ENCODE measurements at places on chromosomes 13 and 19. TPM values are rescaled to one million over a fixed set of nuclear protein-coding genes. Genes with fewer than 3 reads are reported as not detected.

GRCh38 chr19:7533281-7533885 is 2.1 kb upstream of the PNPLA6 start:
- H3K27me3 ChIP-seq, result no peaks in the 10 kb centered on the region
- H3K36me3 ChIP-seq, result peaks cover 10% of the 10 kb centered on the region
- H3K4me3 ChIP-seq, result peak overlapping the region; percentile 98
- peaks cover 28% of the 10 kb centered on the region for H3K4me1 ChIP-seq
- DNase-seq, result no peak

GRCh38 chr19:3528539-3529211 is 10.3 kb upstream of the TEKTIP1 start:
- H3K4me1 ChIP-seq, result no peaks in the 10 kb centered on the region
- H3K36me3 ChIP-seq, result peaks cover 18% of the 10 kb centered on the region
- no peak for DNase-seq
- H3K27me3 ChIP-seq, result no peaks in the 10 kb centered on the region
- H3K4me3 ChIP-seq, result no peak overlapping the region

- H3K36me3 ChIP-seq, result no peaks in the 10 kb centered on the region
- no peaks in the 10 kb centered on the region for H3K27me3 ChIP-seq
- no peak overlapping the region for H3K4me3 ChIP-seq
- H3K27ac ChIP-seq, result peak overlapping the region; percentile 89
- H3K4me1 ChIP-seq, result peaks cover 20% of the 10 kb centered on the region
Observed at GRCh38 chr13:21106089-21106488, 44.7 kb upstream of the LATS2 start.

GRCh38 chr19:4224470-4224869 is 4.9 kb upstream of the EBI3 start:
- no peak for DNase-seq
- no peaks in the 10 kb centered on the region for H3K36me3 ChIP-seq
- no peak overlapping the region for H3K4me3 ChIP-seq

GRCh38 chr13:31151837-31152236 is 9.9 kb downstream of the HSPH1 start:
- H3K27ac ChIP-seq, result no peak overlapping the region
- no peak overlapping the region for H3K4me3 ChIP-seq
- no peaks in the 10 kb centered on the region for H3K27me3 ChIP-seq
- no peak for DNase-seq
- H3K36me3 ChIP-seq, result peaks cover 46% of the 10 kb centered on the region
- H3K4me1 ChIP-seq, result peaks cover 8% of the 10 kb centered on the region

DNA sequence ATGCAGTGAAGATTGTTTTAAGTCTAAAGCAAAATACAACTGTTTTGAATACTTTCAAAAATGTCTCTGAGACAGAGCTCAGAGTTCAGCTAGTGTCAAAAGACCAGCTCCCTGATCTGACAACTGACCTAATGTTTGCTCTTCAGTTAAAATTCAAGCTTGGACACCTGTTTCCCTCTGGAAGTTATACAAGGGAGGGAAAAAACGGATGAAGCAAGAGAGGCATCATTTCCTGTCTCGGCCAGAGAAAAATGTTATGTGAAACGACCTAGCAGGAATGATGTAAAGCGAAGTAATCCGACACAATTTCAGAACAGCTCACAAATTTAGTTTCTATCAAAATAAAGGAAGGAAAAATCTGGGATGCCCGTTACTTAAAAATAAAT is 59.4 kb downstream of the ZAR1L start:
- peaks cover 56% of the 10 kb centered on the region for H3K4me1 ChIP-seq
- peaks cover 7% of the 10 kb centered on the region for H3K36me3 ChIP-seq
- H3K27me3 ChIP-seq, result no peaks in the 10 kb centered on the region
- H3K27ac ChIP-seq, result peak overlapping the region; percentile 96

DNA sequence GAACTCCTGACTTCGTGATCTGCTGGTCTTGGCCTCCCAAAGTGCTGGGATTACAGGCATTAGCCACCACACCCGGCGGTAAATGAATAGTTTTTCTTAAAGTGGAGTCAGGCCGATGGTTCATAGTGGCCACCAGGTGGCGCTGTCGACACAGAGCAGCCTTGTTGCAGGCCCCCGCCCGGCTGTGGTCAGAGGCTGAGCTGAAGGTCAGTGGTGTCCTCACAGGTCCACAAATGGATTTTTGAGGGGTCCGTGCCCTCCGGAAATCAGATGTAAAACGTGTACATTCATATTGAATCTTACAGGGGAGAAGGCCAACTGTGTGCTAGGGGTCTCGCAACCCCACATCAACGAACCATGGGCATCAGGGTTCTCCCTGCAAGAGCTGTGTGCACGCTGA is 13.4 kb upstream of the WDR18 start:
- H3K27ac ChIP-seq, result no peak overlapping the region
- DNase-seq, result no peak
- H3K4me3 ChIP-seq, result no peak overlapping the region
- no peaks in the 10 kb centered on the region for H3K4me1 ChIP-seq

Gene ADPRHL1
- total RNA-seq, result 8.8 TPM

Gene TUBA3C
- total RNA-seq, result not detected
